T-helper 22 cell (primary cell): ENCODE measurements at places on chromosomes 2 and 18.

- DNase-seq = no peak
Measured at GRCh38 chr18:60493066-60493465, 120.5 kb upstream of the MC4R start.

- no peak for DNase-seq
Measured at GRCh38 chr2:133605011-133605765, 36.9 kb upstream of the NCKAP5 start.

DNA sequence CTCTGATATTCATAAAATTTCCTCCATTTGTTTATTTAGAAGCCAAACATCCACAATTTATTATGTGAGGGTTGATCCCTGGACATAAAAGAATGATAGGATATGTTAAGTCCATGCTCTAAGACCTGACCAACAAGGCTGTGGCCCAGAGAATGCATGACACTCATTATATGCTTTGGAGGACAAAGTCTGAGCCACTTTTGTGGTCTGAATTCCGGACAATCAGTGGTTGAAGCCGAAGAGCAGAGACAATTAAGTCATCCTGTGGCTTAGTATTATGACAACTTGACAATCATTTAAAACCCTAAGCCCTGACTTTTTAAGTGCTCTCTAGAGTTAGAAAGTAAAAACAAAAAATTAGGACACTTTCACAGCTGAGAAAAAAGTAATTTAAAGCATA lies 483.3 kb downstream of the PLCL1 start:
- no peak for DNase-seq

GRCh38 chr2:194819367-194819766 lies 837.7 kb upstream of the SLC39A10 start:
- no peak for DNase-seq

DNA sequence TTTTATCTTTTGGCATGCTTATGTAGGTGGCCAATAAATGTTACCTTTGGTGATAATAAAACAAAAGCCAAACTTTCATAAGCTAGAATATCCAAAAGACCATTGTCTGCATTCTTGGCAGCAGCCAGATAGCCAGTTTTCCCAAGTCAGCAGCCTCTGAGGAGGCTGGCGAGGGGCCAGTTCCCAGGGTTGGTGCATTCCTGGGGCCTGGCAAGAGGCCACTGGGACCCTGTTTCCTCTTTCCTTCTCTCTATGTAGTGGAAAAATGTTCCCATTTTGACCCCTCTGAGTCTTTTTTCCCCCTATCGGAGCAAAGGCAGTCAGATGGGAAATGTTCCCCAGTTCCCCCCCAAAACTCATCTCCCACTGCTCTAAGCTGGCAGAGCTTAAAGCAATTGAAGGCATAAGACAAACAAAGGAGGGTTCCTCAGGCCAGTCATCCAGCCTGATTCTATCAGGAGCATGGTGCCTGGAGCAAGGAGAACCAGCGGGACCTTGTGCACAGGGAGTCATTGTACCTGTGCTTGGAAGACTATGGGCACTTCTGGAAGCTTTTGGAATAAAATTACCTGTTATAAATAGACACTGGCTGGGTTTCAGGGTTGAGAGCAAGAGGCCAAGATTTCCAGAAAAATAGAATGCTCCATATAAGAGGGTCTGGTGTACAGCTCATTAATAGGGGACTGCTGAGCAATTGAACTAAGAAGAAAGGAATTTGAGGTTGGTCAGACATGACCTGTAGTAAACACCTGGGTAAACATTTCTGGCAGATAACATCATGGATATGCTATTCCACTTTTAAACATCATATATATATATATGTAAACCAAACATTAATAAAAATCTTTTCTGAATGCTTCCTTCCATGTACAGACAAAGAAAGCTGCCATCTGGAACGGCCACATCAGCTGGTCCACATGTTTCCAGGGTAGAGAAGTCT lies 63.4 kb downstream of the NCKAP5 start:
- DNase-seq = no peak

DNA sequence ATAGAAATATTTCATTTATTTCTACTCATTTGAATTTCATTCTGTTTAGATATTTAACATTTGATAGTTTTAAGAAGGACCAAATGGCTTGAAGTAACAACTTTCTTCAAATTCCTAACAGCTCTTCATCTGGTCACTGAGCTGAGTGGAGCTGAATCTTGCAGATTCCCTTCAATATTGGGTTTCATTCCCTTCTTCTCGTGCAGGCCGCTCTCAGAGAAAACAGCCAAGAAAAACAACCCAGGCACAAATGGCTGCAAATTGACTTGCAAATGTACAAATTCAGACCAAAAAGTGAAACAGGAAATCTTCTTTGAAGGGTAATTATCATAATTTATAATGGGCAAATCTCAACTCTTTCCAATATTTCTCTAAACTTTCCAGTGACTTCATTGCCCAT lies 30.3 kb upstream of the GCG start:
- DNase-seq = no peak

DNA sequence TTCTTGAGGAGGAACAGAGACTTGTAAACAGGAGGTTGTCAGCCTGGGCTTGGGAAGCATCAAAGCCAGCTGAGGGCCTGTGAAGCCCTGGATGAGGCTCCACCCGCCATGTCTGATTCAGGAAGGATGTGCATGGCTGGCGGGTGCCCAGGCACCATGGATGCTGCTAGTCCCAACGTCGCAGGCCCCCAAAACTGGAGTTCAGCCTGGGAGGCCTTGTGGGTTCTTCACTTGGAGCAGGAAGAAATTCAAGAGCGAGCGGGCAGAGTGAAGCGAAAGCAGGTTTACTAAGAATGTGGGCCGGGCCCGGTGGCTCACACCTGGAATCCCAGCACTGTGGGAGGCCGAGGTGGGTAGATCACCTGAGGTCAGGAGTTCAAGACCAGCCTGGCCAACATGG lies 12.1 kb upstream of the PXDN start:
- DNase-seq = no peak
